Left lung (tissue), 14 donors: ENCODE measurements at places on chromosomes 13 and 19. TPM values are rescaled to one million over a fixed set of nuclear protein-coding genes. Genes with fewer than 3 reads are reported as not detected.
A peak's percentile ranks its signal among the peaks of the same experiment; 100 is the strongest.

The ZSCAN4 gene
- 0.21 TPM for total RNA-seq

The DENND1C gene
- total RNA-seq: 6.7 TPM

The ERCC5 gene
- 37.6 TPM for total RNA-seq

The ZNF415 gene
- 8.4 TPM for total RNA-seq

The CGB5 gene
- total RNA-seq: not detected

GRCh38 chr19:23799321-23799720 is 40.6 kb upstream of the ZNF681 start:
- H3K27me3 ChIP-seq: no peaks in the 10 kb centered on the region
- H3K4me1 ChIP-seq: no peaks in the 10 kb centered on the region
- no peak overlapping the region for H3K4me3 ChIP-seq
- H3K36me3 ChIP-seq: no peaks in the 10 kb centered on the region

DNA sequence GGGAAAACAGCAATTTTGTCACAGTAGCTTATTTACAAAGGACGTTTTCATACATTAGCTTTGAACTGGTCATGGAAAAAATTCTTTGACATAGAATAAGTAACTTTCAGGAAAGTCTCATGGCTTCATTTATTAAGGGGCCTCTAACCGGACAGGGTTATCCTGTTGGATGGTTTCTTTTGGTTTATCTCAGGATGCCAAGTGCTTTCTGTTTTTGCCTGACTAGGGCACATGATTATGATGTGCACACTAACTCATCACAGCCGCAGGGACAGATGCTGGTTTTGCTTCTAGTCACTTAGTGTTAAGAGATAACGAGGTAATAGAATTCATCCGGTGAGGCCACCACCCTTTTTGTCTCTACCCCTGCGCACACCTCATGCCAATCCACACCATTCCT is 53.0 kb downstream of the TGDS start:
- H3K4me1 ChIP-seq: no peaks in the 10 kb centered on the region
- no peak overlapping the region for H3K27ac ChIP-seq
- H3K27me3 ChIP-seq: no peaks in the 10 kb centered on the region

- no peaks in the 10 kb centered on the region for H3K27me3 ChIP-seq
- no peaks in the 10 kb centered on the region for H3K4me1 ChIP-seq
- H3K36me3 ChIP-seq: no peaks in the 10 kb centered on the region
- no peak overlapping the region for H3K4me3 ChIP-seq
- no peak overlapping the region for H3K27ac ChIP-seq
- DNase-seq: no peak
Observed at GRCh38 chr13:67062160-67062559, 168.0 kb downstream of the PCDH9 start.

DNA sequence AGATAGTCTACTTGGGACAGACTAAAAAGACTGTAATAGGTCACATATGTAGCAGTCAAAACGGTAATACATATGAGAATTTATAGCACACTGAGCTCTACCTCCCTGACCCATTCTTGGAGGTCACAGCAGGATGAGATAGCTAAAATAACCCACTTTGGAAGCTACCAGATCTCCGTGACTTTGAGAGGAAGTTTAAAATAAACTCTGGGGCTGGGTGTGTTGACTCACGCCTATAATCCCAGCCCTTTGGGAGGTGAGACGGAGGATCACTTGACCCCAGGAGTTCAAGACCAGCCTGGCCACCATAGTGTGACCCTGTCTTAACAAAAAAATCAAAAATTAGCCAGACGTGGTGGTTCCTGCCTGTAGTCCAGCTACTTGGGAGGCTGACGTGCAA is 45.3 kb downstream of the DHRS12 start:
- DNase-seq: no peak
- no peaks in the 10 kb centered on the region for H3K36me3 ChIP-seq
- H3K4me3 ChIP-seq: no peak overlapping the region
- H3K4me1 ChIP-seq: no peaks in the 10 kb centered on the region
- no peaks in the 10 kb centered on the region for H3K27me3 ChIP-seq

DNA sequence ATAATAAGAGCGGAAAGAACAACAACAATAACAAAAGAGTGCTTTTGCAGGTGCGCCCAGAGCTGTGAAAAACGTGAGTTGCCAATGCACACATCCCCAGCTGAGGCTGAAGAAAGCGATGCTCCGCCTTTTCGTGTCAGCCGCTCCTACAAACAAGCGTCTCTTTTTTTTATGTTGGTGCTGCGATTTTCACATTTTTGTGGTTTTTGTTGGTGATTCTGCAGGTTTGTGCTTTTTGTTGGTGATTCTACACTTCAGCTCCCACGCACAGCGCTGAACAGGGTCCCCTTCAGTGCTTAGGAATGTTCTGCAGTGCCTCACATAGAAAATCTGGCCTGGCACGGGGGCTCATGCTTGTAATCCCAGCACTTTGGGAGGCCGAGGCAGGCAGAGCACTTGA is 7.3 kb upstream of the SBK3 start:
- no peaks in the 10 kb centered on the region for H3K36me3 ChIP-seq
- H3K27me3 ChIP-seq: peaks cover 20% of the 10 kb centered on the region
- no peak overlapping the region for H3K27ac ChIP-seq
- no peak overlapping the region for H3K4me3 ChIP-seq

DNA sequence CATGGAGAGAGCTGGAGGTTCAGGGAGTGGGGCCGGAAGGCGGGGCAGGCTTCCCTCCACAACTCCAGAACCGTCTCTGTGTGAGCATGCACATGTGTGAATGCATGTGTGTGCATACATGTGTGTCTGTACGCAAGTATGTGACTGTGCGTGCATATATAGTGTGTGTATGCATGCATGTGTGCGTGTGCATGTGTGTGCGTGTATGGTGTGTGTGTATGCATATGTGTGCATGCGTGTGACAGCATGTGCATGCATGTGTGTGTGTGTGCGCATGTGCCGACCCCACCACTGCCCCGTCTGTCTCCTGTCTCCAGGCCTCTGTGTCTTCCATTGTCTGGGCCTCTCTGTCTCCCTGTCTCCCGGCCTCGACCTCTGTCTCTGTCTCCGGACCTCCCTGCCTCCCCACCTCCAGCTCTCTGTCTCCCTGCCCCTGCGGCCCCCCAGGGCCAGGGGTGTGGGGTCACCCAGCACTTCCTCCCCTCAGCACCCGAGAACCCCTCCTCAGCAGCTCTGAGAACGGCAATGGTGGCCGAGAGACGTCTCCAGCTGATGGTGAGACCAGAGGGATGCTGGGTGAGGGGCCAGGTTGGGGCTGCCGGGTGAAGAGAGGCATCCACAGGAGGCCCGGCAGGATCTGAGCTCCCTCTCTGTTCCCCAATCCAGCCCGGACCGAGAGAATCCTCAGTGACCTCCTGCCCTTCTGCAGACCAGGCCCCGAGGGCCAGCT is 22.5 kb downstream of the ARHGEF1 start:
- H3K27me3 ChIP-seq: no peaks in the 10 kb centered on the region
- no peak overlapping the region for H3K27ac ChIP-seq
- no peak for DNase-seq
- no peaks in the 10 kb centered on the region for H3K4me1 ChIP-seq

DNA sequence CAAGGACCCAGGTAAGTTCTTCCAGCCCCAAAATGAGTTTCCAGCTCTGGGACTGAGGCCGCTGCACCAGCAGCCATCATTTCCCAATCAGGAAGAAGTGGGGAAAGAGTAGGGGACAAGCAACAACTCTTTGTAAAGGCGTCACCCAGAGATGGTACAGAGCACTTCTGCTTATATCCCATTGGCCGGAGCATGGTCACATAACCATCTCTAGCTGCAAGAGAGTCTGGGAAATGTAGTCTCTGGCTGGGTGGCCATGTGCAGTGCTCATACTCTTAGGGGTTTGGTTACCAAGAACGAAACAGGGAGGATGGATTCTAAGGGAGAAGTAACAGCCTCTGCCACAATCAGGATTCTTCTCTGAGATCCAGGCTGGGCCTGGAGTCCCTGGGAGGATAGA is 26.3 kb downstream of the CKM start:
- H3K27ac ChIP-seq: no peak overlapping the region
- no peaks in the 10 kb centered on the region for H3K4me1 ChIP-seq
- no peak for DNase-seq
- H3K36me3 ChIP-seq: no peaks in the 10 kb centered on the region
- H3K27me3 ChIP-seq: no peaks in the 10 kb centered on the region
- no peak overlapping the region for H3K4me3 ChIP-seq

GRCh38 chr13:105788530-105788929 is 746.9 kb downstream of the EFNB2 start:
- H3K4me1 ChIP-seq: no peaks in the 10 kb centered on the region
- H3K36me3 ChIP-seq: no peaks in the 10 kb centered on the region
- H3K27me3 ChIP-seq: no peaks in the 10 kb centered on the region
- DNase-seq: no peak
- H3K4me3 ChIP-seq: no peak overlapping the region
- no peak overlapping the region for H3K27ac ChIP-seq

- no peaks in the 10 kb centered on the region for H3K27me3 ChIP-seq
- no peak for DNase-seq
- peaks cover 34% of the 10 kb centered on the region for H3K36me3 ChIP-seq
Observed at GRCh38 chr19:51749979-51750378, 1.7 kb downstream of the FPR1 start.

DNA sequence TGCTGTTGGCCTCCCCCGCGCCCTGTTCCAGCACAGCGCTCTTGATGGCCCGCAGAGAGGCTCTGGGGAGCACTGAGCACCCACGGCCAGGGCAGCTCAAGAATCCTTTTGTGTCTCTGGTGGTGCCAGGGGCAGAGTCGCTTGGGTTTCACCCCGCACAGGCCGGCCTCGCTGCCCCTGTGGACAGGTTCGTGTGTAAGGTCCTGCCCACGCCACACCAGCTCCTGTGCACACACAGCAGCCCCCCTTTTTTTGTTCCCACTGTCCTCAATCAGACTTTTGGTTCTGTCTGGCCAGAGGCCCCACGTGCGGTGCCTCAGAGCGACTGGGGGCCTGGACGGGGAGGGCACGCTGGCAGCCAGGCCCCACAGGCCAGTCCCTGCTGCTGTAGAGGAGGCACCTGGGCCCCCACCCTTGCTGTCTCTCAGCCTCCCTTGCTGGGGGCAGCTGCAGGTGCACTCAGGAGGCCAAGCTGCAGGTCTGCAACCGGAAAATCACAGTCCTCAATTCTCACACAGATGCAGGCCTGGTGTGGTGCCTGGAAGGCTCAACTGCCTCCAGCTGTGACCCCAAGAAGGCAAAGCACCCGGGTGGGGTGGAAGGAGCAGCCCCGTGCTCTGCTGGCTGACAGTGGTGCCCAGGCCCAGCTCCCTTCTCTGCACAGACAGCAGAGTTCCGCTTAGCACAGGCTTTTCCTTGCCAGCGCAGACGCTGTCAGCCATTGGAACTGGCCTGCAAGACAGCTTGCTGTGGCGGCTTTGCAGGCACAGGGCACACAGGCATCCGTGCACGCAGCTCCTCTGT is 12.6 kb upstream of the F7 start:
- no peak overlapping the region for H3K27ac ChIP-seq
- H3K36me3 ChIP-seq: peaks cover 40% of the 10 kb centered on the region
- DNase-seq: peak; percentile 72
- H3K27me3 ChIP-seq: peaks cover 4% of the 10 kb centered on the region

GRCh38 chr13:34833562-34834182 is 108.4 kb upstream of the NBEA start:
- no peaks in the 10 kb centered on the region for H3K4me1 ChIP-seq
- no peak overlapping the region for H3K27ac ChIP-seq
- no peak for DNase-seq
- H3K27me3 ChIP-seq: no peaks in the 10 kb centered on the region
- no peaks in the 10 kb centered on the region for H3K36me3 ChIP-seq

DNA sequence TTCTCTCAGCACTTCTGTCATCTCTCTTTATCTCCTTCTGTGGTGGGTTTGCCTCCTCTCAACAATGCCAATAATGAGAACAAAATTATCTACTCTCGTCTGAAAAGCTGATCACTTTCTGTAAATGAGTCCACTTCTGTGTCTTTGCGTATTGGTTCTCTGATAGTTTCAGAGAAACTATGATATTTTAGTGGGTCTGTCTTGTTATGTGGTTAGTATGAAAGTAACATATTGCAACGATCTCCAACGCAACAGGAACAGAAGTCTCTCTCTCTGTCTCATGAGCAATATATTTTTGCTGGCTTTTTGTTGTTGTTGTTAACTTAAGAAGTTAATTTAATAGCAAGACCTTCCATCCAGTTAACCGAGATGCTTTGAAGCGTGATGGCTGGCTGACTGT is 47.8 kb upstream of the SLITRK6 start:
- no peaks in the 10 kb centered on the region for H3K4me1 ChIP-seq
- no peak for DNase-seq
- no peak overlapping the region for H3K4me3 ChIP-seq
- H3K27me3 ChIP-seq: no peaks in the 10 kb centered on the region
- H3K27ac ChIP-seq: no peak overlapping the region
- H3K36me3 ChIP-seq: no peaks in the 10 kb centered on the region

- peaks cover 13% of the 10 kb centered on the region for H3K4me1 ChIP-seq
- H3K27me3 ChIP-seq: no peaks in the 10 kb centered on the region
- peaks cover 21% of the 10 kb centered on the region for H3K36me3 ChIP-seq
- no peak for DNase-seq
- H3K27ac ChIP-seq: no peak overlapping the region
- H3K4me3 ChIP-seq: no peak overlapping the region
Observed at GRCh38 chr19:55251341-55252081, 7.3 kb downstream of the PPP6R1 start.

DNA sequence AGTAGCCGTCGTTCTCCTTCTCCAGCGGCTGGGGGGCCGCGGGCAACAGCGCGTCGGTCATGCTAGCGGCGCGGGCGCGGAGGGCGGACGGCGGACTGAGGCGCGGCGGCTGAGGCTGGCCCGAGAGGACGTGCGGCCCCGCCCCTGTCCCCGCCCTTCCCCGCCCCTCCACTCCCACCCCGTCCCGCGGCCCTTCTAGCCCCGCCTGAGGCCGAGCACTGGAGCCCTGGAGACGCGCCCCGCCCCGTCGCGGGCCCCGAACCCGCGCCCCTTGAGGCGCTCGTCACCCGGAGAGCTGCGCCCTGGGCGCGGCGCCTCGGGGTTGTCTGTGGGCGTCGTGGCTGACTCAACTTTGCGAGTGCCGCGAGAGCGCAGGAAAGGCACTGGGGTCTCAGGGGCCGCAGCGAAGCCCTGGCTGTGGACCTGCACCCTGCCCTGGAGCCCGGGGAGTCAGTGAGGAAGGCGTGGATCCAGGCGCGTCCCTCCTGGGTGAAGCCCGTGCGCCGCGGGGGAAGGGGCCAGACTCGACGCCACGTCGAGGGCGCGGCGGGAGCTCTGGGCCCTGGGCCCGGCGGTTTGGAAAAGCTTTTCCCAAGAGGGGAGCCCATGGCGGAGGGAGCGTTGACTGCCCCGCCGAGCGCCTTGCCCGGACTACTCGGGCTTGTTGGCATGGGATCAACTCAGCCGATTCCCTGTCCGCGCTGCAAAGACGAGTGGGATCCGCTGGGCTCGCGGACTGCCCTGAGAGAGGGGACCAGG is at the start of gene RHPN2:
Gene RHPN2, minus strand, starts transcription at position 97 of the 759 bp plus-strand sequence. Its CDS starts 36 bp downstream, at position 61.
- DNase-seq: peak; percentile 77
- H3K27me3 ChIP-seq: peaks cover 5% of the 10 kb centered on the region
- H3K36me3 ChIP-seq: no peaks in the 10 kb centered on the region
- H3K4me3 ChIP-seq: peak within 1 kb of the TSS; percentile 46
- H3K4me1 ChIP-seq: peaks cover 2% of the 10 kb centered on the region
- no peak within 1 kb of the TSS for H3K27ac ChIP-seq

- H3K27me3 ChIP-seq: no peaks in the 10 kb centered on the region
- peak overlapping the region; percentile 93 for H3K27ac ChIP-seq
- H3K4me1 ChIP-seq: peaks cover 40% of the 10 kb centered on the region
- H3K4me3 ChIP-seq: peak overlapping the region; percentile 96
Observed at GRCh38 chr19:49488863-49489537, 1.6 kb downstream of the RPL13A start.
